ENCODE measurements at places on chromosomes 6 and 20. TPM values are rescaled to one million over a fixed set of nuclear protein-coding genes. Genes with fewer than 3 reads are reported as not detected.

DNA sequence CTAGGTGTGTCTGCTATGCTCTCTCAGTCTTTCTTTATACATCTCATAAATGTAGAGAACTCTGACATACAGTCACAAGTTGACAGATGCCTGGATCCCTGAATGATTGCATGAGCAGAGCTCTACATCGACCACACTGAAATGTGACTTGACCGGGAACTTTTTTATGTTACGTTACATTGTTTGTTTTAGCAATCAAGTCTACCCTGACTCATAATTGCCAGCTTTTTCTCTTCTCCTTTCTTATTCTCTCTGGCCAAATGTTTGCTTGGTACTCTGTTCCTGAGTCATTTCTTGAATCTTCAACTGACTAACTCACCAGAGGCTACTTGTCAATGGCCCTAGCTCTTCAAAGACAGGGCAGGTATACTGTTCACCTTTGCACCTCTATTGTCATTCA lies 213.6 kb upstream of the DTNBP1 start:
- DNase-seq = no peak

DNA sequence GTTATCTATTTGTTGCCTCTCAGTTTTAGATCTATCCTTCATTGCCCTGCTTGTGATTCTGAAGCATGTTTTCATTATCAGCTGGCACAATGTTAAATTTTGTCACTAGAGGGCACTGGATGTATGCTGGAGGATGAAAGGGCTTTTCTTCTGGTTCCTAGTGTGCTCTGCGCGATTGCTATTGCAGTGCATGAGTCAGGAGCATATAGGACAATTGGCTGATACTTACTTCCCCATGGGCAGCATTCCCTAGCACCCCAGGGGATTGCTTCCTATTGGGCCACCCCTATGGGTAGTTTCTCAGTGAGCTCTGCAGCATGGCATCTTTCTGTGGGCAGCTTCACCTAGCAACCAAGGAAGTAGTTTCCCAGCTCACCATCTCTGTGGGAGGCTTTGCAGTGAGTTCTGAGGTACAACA lies 280.3 kb upstream of the SYNCRIP start:
- no peak for DNase-seq

- DNase-seq = no peak
These were observed 5.5 kb downstream of the GRIK2 start for GRCh38 chr6:101398716-101399615.

GRCh38 chr6:125910527-125910926 lies 46.0 kb upstream of the HINT3 start:
- no peak for DNase-seq

DNA sequence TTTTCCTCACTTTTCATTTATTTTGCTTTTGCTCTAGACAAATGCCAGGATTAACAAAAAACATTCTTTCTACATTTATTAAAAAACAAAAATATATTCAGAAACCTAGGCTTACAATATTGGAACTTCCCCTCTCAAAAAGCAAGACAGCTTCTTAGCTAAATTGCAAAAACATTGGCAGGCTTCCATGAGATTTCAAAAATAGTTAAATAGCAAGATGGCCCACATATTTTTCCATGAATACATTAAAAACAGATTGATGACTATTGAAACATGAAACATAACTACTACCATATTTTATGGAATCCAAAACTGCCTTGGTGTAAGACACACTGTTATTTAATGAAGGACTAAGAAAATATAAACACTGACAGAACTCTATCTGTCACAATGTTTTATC lies 92.0 kb downstream of the LY86 start:
- no peak for DNase-seq

- no peak for DNase-seq
These were observed 85.4 kb downstream of the SOX4 start for GRCh38 chr6:21678990-21679389.

DNA sequence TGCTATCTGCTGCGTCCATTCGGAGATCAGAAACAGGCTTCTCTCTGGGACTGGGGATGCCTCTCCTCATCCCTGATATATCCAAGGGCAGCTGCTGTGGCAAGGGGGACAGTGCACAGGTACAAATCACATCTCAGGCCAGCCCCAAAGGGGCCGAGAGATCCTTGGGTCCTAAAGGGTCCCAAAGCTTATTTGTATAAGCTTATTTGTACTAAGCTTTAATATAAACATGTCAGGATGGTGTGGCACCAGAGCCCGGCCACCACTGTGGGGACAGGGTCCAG lies 45.3 kb downstream of the FGD2 start:
- DNase-seq = no peak

- no peak for DNase-seq
These were observed 64.0 kb downstream of the CAP2 start for GRCh38 chr6:17457405-17457804.

DNA sequence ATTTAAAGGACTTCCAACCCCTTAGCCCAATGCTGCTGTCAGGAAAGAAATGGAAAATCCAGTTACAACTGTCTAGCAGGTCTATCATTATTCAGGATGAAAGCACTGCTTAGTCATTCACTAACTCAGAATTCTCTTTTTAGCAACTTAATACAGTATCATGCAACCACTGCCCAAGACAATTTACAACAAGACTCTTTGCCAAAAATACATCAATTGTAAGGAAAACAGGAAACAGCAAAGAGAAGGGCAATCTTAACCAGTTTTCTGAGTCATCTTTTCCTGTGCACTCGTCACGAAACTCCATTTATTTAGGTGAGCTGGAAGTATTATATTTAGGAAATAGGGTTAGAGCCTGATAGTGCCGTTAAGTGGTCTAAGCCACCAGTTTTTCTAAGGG lies 1197.7 kb upstream of the CITED2 start:
- DNase-seq = no peak

DNA sequence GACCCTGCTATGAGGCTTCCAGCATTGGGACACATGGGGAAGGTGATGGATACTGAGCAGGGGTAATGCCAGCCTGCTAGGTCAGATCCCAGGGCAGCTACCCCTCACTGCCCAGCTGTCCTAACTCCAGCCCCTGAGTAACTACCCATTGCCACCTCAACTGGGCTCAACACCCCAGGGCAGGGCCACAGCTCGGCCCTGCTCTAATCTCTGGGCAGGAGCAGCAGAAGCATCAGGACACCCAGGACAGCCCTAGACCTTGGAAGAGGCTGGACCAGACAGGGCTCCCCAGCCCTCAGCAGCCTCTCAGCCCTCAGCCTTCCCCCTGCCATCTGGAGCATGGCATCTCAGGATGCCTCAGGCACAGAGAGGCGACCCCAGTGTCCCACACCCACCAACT lies 67.4 kb upstream of the TOP1 start:
- no peak for DNase-seq

GRCh38 chr20:12875510-12875909 lies 133.3 kb upstream of the SPTLC3 start:
- DNase-seq = peak; percentile 26

GRCh38 chr6:119466226-119466625 lies 116.7 kb upstream of the MAN1A1 start:
- no peak for DNase-seq

DNA sequence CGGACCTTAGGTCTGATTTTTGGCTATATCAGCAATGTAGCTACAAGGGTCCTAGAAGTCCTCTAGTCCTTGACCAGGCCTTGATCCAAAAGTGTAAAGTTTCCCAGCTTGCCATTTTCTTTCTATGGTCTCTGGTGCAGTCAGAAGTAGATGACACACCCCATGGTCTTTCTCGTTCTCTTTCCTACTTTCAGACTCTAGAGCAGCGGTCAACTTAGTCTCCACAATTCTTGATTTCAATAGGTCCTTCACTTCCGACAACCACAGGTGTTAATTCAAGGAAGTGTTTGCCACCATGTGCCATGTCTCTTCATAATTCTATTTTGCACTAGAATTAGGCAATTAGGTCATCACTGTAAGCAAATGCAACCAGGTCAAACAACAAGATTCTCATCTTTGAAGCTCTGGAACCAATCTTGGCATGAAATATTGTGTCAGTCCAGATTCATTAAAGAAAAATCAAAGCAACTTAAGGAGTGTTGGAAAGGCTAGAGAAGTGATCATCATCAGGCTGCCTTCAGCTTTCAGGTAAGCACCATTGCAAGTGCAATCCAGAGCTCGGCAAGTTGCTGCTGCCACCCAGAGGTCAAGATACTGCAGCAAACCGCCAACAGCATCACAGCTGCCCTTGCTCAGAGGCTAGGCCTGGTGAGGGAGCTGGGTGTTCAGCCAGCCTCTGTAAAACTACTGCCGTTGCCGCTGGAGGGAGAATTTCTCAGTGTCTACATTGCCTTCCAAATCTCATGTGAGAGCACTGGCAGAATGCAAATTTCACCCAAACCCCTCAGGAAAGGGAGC lies 5.6 kb upstream of the SYNE1 start:
- peak; percentile 71 for DNase-seq

DNA sequence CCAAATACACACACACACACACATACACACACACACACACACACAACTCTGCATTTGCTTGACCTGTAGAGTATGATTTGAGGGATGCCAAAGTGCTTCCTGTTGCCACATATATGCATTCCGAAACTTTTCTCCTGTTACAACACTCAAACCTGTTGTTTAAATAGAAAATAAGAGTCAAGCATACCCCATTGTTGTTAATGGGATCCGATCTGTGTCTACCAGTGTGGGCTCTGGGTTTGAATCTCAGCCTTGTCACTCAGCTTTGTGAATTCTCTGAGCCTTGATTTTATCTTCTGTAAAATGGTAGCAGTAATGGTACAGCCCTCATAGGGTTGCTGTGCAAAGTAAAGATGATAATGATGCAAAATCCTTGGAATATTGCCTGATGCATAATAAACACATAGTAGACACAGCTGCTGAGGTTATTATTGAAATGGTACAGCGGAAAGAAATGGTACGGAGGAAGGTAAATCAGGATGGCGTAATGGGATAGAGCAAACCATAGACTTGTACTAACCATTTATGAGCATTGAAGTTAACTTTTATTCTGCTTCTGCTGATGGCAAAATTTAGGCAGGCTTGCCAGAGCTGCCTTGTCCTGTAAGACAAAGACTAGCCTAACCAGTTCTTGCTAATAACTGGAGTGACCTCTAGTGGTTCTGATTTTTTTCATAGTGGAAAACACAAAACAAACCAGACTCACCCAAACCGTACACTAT lies 113.5 kb upstream of the PHACTR1 start:
- DNase-seq = no peak

The RNF182 gene
- total RNA-seq = not detected

The CRYBG1 gene
- total RNA-seq = 1.6 TPM

The FOXF2 gene
- total RNA-seq = 0.16 TPM

The RGS17 gene
- 0.05 TPM for total RNA-seq

All from Right ventricle myocardium superior (tissue), 1 donor.